Activated B cell treated with CpG ODN at 0.5 μM for 24 hours (primary cell): ENCODE measurements at places on chromosomes 4 and X. TPM values are rescaled to one million over a fixed set of nuclear protein-coding genes. Genes with fewer than 3 reads are reported as not detected.

GRCh38 chr4:185566972-185567371 lies 31.7 kb upstream of the PDLIM3 start:
- no peak for DNase-seq

- DNase-seq = no peak
Measured at GRCh38 chr4:182776376-182777105, 140.6 kb downstream of the DCTD start.

DNA sequence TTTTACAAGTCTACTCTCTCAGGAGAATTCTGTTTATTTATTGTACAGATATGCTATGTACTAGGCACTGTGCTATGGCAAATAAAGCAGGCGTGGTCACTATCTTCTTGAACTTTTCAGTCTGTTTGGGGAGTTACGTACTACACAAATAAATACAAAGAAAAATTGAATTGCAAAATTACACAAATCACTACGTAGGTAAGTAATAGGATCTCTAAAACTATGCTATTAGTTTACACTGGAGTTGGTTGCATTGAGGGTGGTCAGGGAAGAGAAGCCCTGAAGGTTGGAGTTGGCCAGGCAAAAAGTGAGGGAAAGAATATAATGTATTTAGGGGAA lies 75.7 kb downstream of the GAB1 start:
- DNase-seq = no peak

The SRPX gene
- total RNA-seq = not detected in 2 replicates
